GM13977 (cell line): ENCODE measurements at places on chromosomes 11 and 22.

DNA sequence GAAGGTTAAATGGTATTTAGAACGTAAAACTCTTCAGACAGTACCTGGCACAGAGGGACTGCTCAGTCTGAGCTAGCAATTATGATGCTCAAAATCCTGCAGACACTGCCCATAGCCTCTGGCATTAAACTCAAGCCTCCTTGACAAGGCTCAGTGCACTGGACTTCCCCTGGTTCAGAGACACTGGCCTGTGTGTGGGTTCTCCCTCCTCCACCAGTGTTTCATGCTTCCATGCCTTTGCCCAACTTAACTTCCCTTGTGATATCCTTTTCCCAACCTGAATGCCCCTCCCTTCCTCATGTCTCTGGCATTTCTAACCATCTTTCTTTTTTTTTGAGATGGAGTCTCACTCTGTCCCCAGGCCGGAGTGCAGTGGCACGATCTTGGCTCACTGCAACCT, 9.1 kb downstream of the LTBP3 start:
- DNase-seq, result no peak

DNA sequence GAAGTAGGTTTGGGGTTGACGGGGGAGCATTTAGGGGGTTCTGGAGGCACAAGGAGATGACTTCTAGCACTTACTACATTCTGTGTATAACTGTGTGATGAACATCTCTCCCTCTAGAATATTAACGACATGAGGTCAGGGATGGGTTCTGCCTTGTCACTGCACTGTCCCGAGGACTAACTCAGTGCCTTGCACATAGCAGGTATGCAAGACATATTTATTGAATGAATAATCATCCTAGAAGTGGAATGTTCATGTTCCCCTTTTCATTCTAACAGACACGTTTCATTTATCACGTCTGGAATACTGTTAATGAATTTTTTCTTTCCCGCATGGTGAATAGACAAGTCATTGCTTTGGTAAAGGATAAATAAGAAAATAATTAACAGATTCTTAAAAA, 12.6 kb downstream of the SYT13 start:
- no peak for DNase-seq

DNA sequence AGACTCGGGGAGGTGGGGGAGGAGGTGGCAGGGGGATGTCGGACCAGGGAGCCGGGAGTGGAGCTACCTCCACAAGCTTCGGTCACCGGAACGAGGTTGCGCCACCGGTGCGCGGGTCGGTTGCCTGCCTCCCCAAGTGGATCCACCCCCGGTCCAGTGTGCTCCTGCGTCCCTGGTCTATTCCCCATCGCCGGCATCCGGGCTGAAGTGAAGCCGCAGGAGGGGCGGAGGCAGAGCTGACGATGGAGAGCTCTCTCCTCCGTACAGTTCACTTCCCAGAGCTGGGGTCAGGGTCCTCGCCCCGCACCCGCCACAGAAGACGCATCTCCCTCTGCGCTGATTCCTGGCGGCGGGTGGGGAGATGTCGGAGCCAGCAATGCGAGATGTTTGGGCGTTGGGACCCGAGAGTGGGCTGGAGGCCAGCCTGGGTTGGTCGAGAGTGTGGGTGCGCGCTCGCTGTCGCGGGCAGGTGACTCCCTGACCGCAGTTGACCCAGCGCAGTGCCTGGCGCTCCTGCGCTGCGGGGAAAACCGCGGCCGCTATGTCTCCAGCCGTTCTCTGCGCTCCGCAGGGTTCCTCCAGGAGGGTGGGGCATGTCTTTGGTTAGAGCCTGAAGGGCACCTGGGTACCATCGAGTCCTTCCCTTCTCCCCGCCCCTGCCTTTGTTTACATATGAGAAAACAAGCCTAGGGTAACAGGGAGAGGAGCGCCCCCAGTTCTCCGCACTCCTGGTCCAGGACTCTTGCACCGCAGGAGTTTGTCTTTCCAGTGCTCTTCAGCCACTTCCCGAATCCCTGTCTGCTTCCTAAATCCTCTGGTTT, 1.7 kb downstream of the C11orf96 start:
- DNase-seq, result no peak

DNA sequence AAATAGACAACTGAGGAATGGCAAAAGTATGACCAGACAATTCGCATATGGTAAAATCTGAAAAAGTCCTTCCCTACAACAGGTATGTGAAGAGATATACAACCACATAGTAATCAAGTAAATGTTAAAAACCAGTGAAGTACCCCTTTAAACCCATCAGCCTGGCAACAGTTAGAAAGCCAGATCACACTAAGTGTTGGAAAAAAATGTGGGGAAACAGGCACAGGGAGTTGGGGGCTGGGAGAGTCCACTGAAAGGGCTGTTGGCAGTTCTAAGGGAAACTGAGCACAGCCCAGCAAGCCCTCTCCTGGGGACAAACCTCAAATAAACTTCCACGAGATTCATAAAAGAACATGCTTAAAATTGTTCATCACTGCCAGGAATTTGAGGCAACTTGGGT, 242.1 kb downstream of the BUD13 start:
- no peak for DNase-seq

DNA sequence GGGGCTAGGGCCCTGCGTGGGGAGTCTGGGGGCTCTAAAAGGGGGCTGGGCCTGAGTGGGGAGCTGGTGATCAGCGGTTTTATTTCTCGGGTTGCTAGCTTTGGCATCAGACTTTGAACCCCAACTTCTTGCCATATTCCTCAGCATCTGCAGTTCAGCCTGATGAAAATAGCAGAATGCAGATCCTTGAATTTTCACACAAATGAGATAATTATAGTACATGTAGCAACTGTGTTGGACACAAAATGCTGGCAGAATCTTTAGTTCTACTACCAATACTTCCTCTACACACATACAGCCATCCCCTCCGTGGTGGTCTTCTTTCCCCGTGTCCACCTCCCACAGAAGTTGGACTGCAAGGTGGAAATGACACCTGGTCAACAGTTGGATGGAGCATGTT, 1.5 kb downstream of the ZC3H7B start:
- DNase-seq, result no peak

- DNase-seq, result no peak
Measured at GRCh38 chr11:45087900-45088160, 58.6 kb upstream of the PRDM11 start.

GRCh38 chr11:83611600-83611999, 325.4 kb upstream of the CCDC90B start:
- DNase-seq, result no peak

- DNase-seq, result no peak
Measured at GRCh38 chr22:37258753-37259401, 14.8 kb upstream of the RAC2 start.
